Osteocyte (in vitro differentiated cells): ENCODE measurements at places on chromosomes 6 and 20. TPM values are rescaled to one million over a fixed set of nuclear protein-coding genes. Genes with fewer than 3 reads are reported as not detected.
A peak's percentile ranks its signal among the peaks of the same experiment; 100 is the strongest.

DNA sequence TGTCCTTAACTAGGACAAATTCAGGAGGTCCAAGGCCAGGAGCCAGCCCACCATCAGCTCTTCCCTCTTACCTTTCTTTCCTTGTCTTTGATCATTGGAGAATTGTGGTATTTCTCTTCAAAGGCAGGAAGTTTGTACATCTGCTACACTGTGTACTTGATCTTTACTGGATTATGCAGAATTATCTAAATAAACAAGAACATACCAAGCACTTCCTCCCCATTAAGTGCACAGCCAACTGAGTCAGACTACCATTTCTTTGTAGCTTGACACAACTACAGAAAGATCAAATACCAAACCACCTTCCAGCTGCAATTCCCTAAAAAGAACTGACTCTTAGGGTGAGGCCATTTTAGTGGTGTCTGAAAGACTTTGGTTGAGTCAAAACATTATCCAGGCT lies 195.1 kb downstream of the HDGFL1 start:
- DNase-seq: no peak

DNA sequence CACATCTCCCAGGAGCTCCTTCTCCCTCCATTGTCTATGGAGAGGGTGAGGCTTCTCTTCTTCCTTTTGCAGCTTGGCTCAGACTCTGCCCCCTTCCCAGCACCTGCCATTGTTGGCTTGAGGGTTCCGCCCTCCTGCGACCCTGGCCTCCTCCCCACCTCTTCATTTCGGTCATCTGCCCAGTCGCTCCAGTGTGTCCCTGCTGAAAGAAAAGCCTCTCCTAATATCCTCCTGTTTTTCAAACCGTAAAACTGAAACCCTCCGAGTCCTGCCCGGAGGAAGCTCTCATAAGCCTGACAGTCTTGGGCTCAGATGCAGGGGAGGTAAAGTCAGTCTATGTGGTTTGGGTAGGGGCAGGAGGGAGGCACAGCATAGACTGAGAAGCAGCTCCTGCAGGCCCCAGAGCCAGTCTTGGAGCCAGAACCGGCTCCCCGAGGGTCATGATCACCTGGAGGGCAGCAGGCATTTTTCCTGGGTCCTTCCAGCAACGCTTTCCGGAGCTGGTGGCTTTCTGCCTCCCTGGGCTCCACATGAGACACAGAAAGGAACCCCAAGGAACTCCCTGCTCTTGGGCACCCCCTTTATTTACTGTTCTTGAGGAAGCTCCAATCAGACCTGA lies 235.1 kb downstream of the SMOC2 start:
- DNase-seq: peak; percentile 54

DNA sequence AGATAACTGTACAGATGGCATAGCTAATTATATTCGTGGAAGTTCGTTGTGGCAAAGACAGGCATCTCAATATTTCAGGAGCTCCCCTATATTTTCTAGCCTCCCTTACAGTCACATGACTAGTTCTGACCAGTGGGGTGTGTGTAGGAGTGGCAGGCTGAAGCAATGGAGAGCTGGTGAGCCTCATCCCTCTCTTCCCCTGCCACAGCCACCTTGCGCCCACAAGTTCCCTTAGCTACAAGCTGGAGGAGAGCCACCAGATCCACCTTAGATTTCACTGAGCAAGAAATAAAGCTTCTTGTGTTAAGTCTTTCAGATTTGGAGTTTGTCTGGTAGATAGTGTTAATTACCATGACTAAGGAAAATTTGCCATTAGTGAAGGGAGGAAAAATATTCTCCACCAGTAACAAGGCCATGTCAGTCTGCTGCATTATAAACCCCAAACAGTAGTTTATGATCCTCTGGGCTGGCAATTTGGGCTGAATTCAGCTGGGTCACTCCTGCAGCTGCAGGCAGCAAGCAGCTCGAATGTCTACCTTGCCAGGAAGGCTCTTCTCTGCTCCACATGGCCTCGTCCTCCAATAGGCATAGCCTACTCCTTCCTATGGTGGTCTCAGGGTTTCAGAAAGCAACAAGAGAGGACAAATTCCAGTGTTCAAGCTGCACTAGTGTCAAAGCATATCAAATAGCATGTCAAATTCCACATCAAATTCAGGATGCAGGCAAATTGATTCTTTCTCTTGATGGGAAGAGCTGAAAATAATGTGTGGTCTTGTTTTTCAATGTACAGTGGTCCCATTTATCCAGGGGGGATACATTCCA lies 7.4 kb upstream of the RBCK1 start:
- no peak for DNase-seq

- no peak for DNase-seq
Observed at GRCh38 chr20:18066421-18067333, 9.0 kb upstream of the OVOL2 start.

- DNase-seq: no peak
Observed at GRCh38 chr6:8549074-8549790, 113.9 kb upstream of the SLC35B3 start.

GRCh38 chr20:8587810-8588209 lies 455.7 kb downstream of the PLCB1 start:
- DNase-seq: no peak

GRCh38 chr20:61789329-61789728 lies 276.4 kb downstream of the TAF4 start:
- DNase-seq: no peak

- no peak for DNase-seq
Observed at GRCh38 chr20:23008667-23009066, 26.4 kb upstream of the SSTR4 start.

DNA sequence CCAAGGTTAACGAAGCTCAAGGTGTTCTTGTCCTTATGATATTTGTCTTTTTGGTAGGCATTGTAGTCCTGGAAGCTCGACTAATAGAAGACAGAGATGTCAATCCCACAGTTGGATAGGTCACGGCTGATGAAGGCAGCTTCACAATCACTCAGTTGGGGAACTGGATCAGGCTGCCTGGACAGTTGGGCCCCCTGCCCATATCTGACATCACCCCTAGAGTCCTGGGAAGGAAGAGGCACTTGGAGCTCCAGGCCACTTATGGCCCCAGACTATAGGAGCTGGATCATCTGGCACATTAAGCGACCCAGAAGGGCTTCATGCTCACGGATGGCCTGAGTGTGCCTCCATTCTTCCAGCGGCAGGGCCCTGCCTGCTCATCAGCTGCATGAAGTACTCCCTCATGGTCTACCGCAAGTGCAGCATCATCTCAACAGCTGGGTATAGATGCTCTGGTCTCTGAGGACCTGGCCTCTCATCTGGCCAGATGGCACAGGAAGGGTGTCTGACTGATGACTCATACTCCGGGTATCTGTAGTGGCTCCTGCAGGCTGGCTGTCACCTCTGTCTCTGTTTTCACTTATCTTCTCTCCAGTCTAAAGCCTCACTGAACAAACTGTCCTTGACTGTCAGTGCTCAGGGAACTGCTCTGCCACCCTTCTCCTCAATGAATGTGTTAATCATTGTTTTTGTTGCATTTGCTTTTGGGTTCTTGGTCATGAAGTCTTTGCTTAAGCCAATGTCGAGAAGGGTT lies 29.2 kb upstream of the SSR1 start:
- peak; percentile 42 for DNase-seq

DNA sequence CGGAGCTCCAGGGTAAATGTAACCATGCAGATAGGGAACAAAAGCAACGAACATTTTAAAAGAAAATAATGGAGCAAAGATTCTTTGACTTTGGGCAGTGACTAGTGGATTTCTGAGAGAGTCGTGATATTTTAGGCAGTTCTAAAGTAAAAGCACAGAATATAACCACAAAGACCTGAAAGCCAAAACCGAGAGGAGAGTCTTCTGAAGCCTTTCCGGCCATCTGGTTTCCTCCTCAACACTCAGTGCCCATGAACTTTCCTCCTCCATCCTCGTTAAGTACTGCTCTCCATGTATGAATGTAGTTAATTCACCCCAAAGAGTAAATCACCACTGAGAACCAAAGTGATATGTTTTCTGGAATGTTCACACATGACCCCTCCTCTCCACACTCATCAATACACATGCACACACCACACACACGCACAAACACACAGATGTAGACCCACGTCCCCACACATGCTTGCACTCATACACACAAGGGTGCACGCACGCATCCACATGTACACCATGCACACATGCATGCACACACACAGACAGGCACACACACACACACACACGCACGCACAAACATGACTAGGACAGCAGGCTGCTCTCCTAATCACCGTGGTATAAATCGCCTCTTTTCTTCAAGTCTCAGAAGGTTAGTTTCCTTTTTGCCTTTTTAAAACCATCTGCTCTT lies 109.5 kb downstream of the MYLK4 start:
- DNase-seq: no peak

- DNase-seq: no peak
Observed at GRCh38 chr20:23139524-23139923, 53.4 kb upstream of the CD93 start.

GRCh38 chr6:134414793-134415192 lies 96.9 kb upstream of the SGK1 start:
- no peak for DNase-seq

DNA sequence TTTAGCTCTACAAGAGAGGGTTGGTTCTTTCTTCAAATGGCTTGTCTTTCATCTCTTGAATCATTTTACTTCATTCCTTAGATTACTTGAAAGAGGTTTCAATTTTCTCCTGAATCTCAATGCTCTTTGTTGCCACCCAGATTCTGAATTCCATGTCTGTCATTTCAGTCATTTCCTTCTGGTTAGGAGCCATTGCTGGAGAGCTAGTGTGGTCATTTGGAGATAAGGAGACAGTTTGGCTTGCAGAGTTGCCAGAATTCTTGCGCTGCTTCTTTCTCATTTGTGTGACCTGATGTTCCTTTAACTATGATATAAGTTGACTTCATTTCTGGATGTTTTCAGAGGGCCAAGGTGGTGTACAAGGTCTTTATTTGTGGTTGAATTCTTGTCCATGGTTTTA lies 157.8 kb downstream of the SLC22A3 start:
- DNase-seq: no peak

GRCh38 chr6:148811459-148811858 lies 64.6 kb downstream of the UST start:
- DNase-seq: no peak

DNA sequence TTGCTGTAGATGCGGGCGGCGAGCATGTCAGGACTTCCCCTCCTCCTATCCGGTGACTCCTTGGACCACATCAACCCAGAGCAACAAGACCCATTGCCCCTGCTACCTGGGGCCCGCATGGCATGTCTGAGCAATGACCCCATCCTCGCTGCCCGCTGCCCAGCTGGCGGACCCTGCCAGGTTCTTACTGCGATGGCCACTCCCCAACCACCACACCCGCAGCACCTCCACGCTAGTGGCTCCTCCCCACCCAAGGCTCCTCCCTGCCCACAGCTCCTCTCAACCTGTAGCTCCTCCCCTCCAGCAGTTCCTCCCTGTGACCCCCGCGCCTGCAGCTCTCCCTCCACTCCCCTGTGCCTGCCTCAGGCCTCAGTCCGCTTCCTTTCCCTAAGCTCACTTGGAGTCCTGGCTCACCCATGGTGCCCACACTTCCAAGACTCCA lies 17.6 kb upstream of the SERPINB9 start:
- peak; percentile 68 for DNase-seq

- no peak for DNase-seq
Observed at GRCh38 chr6:100257793-100258395, 206.8 kb downstream of the SIM1 start.

- DNase-seq: no peak
Observed at GRCh38 chr6:127462376-127462775, 3.2 kb upstream of the KIAA0408 start.

The PHACTR1 gene
- 1.0 and 1.6 TPM in 2 replicates for total RNA-seq

The HLA-DQA1 gene
- not detected in 2 replicates for total RNA-seq

The TAGAP gene
- total RNA-seq: not detected in 2 replicates

The BPIFA1 gene
- not detected in 2 replicates for total RNA-seq

The RTF2 gene
- 85.8 TPM in 2 replicates for total RNA-seq

The GTSF1L gene
- not detected in 2 replicates for total RNA-seq

The PTCHD4 gene
- 0.91 and 1.3 TPM in 2 replicates for total RNA-seq

The OOEP gene
- not detected in 2 replicates for total RNA-seq

The SH3BGRL2 gene
- 1.5 and 1.9 TPM in 2 replicates for total RNA-seq

The IRF4 gene
- not detected in 2 replicates for total RNA-seq

The ZNF165 gene
- 0.32 and 0.78 TPM in 2 replicates for total RNA-seq

The TMEM244 gene
- not detected in 2 replicates for total RNA-seq

The HMGN4 gene
- total RNA-seq: 45.0 and 49.2 TPM in 2 replicates
